Midbrain (tissue), 1 donor: ENCODE measurements at places on chromosomes 3 and 15.

GRCh38 chr15:60583946-60584345 is 105.0 kb upstream of the ICE2 start:
- DNase-seq, result no peak

GRCh38 chr3:112104774-112105173 is 18.6 kb downstream of the C3orf52 start:
- no peak for DNase-seq

DNA sequence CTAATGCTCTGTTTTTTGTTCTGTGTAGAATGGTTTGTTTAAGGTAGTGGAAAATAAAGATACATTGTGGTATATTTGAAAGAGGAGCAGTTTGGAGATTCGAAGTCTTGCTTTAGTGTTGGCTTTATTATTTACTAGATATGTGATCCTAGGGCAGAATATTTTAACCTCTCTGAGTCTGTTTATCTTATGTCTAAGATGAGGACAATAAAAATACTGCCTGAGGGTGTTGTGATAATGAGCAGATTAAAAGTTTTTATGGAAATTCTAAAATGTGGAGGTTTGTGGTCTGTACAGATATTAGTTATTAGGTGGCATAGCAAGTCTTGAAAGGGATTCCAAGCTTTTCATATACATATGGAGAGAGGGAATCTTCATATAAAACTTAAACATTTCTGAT is 15.0 kb downstream of the TCF12 start:
- DNase-seq, result no peak

DNA sequence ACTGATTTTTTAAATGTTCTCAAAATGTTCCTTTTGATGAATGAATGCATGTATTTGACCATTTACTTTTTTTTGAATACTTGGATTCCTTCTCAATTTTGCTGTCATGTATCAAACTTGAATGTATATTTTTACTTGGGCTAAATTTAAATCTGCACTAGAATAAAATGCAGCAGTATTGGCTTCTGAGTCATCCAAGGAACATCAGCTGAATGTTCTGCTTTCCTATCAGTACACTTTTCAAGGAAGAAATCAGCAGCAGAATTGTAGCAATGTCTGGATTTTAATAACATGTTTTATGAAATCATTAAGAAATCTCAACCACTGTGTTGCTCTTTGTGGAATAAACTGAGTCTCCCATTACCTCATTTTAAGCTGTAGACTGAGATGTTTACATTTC is 57.0 kb upstream of the COL6A6 start:
- DNase-seq, result no peak

- no peak for DNase-seq
Observed at GRCh38 chr15:27899583-27900285, 199.4 kb downstream of the OCA2 start.

DNA sequence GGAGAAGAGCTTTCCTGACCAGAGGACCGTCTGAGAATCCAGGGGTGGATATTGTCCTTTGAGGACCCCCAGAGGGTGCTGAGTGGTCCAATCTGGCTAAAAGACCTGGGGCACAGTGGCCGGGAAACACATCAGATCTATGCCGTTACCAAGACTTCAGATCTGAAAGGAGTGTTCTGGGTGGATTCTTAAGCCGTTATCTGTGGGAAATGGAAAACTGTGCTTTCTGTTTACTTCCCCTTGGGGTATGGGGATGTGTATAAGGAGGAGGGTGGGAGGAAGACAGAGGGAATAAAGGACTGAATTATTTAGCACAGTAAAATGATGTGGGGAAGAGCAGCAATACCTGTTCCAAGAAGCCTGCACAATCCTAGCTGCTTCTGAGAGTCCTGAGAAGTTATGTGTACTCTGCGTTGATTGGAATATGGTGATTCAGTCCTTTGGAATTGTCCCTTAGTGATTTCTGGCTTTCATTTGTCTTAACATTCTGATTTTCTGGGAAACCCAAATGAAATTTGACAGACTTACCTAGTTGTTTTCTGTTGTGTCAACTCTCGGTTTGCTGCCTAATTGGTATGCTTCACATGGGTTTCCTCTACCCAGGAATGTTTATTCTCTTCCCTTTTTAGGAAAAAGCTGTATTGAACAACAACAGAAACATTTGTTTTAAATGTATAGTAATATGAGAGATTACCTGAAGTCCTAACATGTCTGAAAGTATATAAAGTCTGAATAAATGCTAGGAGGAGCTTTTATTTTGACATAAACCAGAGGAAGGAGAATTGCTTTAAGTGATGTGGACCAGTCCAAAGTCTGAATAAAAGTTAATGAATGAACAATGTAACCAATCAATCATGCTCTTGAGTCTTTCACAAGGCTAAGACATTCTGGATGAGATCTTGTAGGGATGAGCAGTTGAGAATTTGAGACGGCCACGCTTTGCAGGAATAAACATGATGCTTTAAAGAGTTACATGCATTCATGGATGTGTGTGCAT is 427.1 kb upstream of the C2CD4B start:
- no peak for DNase-seq

DNA sequence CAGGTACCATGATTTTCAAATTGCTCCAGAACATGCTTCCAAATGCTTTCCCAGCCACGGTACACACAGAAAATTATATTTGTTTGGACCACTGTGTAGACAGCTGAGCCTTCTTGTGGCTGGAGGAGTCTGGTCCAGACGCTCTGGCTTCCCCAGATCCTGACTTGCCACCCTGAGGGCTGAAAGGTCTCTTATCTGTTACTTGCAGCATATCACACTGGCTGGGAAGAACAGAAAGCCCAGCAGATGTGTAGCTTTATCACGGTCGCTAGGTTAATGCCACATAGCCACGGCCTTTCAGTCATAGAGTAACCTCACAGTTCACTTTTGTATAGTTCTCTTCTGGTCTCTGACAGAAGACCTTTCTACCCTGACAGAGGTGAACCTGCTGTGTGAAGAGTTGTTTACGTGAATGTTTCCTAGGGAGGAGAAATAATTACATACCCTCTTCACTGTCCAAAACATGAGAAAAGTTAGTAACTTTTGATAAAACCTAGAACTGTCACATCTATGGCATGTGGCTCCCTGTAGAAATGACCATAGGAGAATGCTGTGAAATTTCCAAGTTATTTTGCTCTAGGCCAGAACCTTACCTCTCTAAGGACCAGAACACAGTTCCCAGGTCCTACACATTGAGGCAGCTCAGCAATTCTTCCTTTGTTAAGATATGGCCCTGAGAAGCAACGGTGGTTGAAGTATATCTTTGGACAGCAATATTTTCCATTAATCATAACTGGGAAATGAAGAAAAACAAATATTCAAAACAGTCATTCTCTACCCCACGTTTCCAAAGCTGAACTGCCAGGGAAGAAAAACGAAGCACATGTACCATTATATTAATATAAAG is 15.8 kb upstream of the STIMATE start:
- no peak for DNase-seq

DNA sequence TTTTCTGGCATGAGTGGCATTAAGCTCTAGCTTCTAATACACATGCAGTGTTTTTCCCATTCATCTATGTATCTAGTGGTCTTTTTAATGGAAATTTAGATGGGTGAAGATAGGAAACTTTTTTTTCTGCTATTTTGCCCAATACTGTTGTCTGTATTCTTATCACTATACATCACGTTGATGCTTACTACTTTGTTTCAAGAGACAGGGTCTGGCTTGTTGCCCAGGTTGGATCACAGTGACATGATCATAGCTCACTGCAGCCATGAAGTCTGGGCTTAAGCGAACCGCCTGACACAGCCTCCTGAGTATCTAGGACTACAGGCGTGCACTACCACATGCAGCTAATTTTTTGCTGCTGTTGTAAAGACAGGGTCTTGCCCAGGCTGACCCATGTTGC is 84.6 kb downstream of the PEAK1 start:
- peak; percentile 21 for DNase-seq

GRCh38 chr3:157618075-157618760 is 115.0 kb upstream of the VEPH1 start:
- peak; percentile 64 for DNase-seq

DNA sequence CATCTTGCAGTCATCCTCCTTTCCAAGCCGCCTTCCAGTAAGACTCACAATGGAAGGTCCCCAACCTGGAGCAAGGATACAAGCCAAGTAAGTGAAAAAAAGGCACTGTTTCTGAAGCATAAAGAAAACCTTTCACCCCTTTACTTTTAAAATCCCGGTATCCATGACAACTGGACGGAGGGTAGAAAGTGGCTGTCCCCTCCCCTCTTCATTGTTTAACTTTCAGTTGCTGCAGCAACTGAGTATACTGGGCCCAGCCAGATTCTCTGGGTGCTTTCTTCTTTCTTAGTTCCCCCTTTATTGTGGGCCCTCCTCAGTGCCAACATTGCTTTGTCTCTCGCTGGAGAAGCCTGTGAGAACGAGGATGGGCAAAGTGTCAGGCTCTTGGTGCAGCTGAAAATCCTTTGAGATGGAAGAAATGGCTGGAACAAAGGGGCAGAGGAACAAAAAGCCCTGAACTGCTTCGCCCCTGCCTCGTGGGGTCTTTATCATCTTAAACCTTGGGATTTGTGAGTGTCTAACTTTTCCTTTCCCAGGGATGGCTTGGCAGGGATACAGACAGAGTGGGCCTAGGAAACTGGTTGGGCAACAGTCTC is 224.0 kb upstream of the RGMA start:
- DNase-seq, result peak; percentile 78

- peak; percentile 83 for DNase-seq
Observed at GRCh38 chr3:47824541-47825473, 21.9 kb downstream of the DHX30 start.

DNA sequence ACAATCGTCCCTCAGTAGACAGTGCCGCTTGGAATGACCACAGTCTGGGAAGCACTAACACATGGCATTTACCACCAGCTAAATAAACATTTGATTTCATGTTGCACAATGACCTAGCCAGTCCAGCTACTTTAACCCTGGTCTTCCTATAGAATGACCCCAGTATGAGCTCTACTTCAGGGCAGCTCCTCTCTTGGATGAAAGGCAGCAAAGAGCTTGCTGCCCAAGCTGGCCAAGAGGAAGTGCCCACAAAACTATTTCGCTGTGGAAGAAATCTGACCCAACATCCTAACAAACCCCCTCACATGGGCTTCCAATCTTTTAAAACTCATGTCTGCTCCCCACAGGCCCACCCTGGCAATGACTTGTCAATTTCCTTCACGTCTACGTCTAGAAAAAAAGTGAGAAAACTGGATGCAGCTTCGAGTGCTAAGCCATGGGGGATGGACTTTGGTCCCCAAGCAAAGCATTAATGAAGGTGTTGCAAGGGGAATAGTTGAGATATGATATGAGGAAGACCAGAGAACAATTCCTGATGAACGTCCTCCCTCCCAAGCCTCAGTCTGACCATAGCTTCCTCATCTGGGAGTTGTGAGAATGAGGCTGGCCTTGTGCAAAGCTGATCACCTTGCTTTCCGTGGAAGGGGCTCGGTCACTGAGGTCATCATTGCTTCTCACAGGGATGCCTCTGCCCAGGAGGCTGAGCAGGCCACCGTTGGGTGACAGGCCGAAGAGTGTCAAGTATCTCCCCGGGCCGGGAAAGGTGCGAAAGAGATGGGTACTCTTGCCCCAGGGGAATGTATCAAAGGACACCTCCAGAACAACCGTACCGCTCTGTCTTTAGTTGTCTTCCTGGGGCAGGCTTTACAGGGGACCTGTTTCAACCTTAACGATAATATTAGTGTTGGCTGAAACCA is 964 bp downstream of the SLC25A20 start:
- peak; percentile 9 for DNase-seq

DNA sequence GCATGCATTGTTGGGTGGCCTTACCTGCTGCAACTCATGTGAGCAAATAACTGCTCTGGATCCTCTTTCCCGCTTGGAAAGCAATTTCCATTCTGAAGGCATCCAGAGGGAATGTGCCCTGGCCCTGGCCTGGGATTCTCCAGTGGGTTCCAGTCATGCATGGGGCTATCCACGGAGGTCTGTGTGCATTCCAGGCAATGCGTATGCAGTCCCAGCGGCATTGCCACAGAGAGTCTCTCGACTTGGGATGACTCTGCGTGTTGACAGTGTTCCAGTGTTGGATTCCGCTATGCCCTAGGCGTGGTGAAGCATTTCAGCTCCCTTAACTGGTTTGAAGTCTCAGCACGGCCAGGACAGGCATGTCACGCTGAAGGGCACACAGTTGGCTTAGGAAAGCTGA is 113.9 kb downstream of the SNRPN start:
- no peak for DNase-seq

DNA sequence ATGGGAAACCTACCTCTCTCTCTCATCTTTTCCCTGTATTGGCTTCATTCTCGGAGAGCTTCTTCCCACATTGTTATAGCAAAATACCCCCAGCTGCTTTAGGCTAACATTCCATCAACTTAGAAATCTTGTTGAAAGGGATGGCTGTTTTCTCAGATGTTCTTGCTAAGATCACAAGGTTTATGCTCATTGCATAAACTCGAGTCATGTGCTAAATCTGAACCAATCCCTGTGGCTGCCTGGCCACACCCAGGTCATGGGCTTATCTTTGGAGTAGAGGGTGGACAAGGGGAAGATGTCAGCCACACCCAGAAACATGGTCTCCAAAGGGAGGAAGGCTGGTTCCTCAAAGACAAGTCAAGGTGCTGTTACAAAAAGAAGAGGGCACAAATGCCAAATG is 150.6 kb upstream of the UMPS start:
- DNase-seq, result no peak

- no peak for DNase-seq
Observed at GRCh38 chr3:32412887-32413286, 21.2 kb downstream of the CMTM7 start.

DNA sequence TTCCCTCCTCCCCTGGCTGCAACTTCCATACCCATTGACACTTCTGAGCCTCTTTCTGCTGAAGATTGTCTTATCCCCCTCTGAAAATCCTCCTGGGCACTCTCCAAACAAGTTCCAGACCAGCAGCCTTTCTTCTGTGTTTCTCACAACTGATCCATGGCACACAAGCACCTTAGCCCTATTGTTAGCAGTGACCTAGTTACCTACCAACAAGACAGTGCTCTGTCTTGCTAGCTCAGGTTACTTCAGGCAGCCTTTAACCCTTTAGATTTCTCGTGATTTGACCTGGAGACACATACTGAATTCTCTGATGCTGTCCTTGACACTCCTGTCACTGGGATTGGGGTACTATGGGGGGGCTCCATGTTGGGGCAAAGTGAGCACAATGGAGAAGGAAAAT is 82.1 kb downstream of the GTF2E1 start:
- no peak for DNase-seq

- DNase-seq, result no peak
Observed at GRCh38 chr3:45852828-45853227, 10.9 kb upstream of the LZTFL1 start.

GRCh38 chr15:89039142-89039541 is 49.1 kb upstream of the ABHD2 start:
- DNase-seq, result no peak

DNA sequence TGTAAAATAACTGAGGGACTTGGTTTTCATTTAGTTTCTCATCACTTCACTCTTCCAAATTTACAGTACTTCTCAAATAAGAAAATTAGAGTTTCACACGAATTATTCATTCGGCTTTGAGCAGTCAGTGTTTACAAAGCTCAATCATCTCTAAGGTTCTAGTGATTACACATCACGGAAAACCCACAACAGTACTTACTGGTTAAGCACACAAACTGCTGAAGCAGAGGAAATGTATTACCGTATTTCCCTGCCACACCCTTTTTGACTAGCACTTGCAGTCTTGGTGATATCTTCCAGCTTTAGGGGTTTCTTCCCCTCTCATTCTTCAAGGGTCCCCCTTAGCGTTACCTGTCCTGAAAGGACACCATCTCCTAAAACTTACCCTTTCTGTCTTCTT is 164.8 kb upstream of the CDIN1 start:
- DNase-seq, result no peak
